Thoracic aorta (tissue), 2 donors: ENCODE measurements at places on chromosomes 7 and 10. TPM values are rescaled to one million over a fixed set of nuclear protein-coding genes. Genes with fewer than 3 reads are reported as not detected.

The COBL gene
- total RNA-seq, result 1.6 TPM

The SLC26A5 gene
- not detected for total RNA-seq

The NDUFA5 gene
- 23.8 TPM for total RNA-seq

The BUB3 gene
- total RNA-seq, result 64.2 TPM

The NCF1 gene
- total RNA-seq, result 3.3 TPM

The UNCX gene
- not detected for total RNA-seq

The SLC13A4 gene
- 2.1 TPM for total RNA-seq

The HTR5A gene
- total RNA-seq, result not detected

The SFTPA1 gene
- not detected for total RNA-seq

The ABCC2 gene
- 1.2 TPM for total RNA-seq

The PDE6C gene
- not detected for total RNA-seq

- DNase-seq, result no peak
Measured at GRCh38 chr7:66467887-66468286, 160.8 kb upstream of the KCTD7 start.

DNA sequence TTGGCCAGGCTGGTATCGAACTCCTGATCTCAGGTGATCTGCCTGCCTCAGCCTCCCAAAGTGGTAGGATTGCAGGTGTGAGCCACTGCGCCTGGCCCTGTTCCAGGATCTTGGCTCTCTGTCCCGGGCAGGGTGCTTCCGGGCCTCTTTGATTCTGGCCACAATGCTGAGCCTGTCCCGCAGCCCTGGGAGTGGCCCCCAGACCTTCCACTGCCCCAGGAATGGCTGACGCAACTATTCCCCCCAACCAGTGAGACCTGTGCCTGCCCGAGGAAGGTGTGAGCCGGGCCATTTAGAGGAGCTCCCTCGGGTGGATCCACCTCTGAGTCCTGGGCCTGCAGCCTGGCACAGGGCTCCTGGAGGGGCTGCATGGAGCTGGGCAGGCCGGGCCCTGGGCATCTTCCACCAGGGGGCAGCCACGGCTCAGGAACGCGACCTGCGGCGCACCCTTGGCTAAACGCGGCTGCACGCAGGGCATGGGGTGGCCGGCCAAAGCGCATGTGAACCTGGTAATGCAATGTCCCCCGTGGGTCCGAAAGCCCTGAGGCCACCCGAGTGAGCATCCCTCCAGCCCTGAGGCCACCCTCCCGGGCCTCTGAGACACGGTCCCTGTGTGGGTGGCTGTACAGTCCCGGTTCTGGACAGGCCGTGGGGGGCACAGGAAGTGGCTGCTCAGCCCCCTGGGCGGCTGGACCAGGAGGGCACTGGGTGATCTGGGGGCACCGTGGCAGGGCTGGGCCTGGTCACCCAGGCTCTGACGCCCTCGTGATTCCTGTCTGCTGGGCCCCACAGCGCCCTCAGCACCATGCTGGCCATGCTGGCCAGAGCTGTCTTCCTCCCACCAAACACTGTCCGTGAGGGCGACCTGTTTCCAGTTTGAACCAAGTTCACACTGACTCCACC is 24.8 kb downstream of the GRIFIN start:
- peak; percentile 32 for DNase-seq

GRCh38 chr7:129103561-129104324 is 40.8 kb upstream of the TSPAN33 start:
- no peak for DNase-seq

DNA sequence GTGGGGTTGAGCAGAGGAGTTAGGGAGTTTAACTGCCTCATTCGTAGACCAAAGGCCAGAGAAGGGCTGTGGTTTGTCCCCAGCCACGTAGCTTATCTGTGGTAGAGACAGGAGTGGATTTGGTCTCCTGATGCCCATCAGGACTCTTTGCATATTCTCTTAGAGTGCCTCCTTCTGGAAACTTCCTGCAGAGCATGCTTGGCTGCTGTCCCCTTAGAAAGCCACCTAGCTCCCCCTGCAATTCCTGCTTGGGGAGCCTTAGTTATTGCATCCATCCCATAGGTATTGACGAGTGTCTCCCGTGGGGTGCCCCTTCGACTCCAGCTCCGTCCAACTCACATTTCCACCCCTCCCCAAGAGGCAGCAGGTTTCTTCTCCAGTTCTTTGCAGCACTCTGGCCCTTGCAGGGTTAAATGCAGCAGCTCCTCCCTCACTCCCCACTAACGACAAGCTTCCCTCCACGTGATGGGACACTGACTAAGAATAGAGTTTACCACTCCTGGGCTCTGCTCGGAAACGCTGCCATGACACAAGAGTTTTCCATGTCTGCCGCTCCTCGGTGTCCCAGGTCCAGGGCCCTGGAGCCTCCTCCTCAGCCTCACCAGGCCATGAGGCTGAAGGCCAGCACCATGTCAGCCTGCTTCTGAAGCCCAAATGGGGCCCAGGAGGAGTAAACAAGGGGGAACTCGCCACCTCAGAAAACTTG is 147.8 kb upstream of the UNC5B start:
- DNase-seq, result no peak

DNA sequence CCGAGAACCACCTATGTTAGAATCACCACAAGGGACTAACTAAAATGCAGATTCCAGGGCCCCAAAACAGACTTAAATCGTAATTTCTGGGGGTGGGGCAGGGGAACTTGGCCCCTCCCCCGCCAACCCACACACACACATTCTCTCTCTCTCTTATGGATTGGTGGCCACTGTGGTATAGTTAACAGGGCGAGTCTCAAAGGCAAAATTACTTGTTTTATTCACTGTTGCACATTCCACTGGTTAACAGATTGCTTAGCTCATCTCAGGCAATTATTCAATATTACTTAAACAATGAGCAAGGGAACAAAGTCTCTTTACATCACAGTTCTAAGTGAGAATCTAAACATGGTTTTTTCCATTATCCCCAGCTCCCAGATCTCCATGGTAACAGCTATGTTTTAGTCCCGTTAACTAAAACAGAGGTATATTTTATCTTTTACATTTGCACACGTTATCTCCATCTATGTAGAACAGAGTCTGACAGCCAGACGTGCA is 38.5 kb downstream of the IGF2BP3 start:
- DNase-seq, result no peak

DNA sequence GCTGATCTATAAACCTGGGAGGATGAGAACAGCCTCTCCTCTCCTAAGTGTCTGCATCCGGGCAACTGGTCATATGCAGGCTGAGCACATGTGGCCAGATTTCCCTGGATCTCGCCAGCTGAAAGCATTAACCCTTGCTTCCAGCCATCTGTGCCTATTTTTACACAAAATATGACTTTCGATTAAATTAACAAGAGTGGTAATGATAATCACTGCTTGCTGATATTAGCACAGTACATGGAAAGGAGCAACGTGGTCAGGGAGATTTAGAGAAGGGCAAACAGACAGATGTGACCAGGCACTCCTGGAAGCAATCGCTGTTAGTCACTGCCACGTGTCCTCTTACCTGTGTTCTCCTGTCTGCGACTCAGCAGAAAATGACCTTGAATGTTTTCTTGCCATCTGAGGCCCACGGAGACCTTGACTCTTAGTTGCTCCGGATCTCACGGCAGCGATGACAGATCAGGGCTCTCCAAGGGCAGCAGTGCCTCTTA is 59.5 kb upstream of the NPTX2 start:
- no peak for DNase-seq

- DNase-seq, result peak; percentile 6
Measured at GRCh38 chr10:123800289-123800688, 91.3 kb downstream of the CPXM2 start.

DNA sequence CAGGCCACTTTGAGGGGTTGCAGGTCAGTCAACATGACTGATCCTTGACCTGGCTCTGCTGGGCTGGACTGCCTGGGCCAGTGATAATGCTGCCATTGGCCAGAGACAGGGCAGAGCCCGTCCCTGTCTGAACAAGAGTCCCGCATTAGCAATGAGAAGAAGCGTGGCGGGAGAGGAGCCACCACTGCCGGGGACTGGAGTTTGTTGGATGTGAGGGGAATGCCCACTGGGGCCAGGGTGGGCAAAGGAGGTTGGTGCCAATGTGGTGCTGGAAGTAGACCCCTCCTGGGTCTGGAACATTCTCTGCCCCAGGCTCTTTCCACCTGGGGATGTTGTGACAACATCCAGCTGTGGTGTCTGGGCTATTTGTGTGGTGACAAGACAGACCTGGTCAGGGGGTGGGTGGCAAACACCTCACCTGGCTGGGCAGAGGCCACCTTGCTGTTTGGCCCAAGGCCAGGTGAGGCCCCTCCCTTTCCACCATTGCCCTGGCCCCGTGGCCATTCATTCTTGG is 7.6 kb downstream of the SAP25 start:
- DNase-seq, result no peak

- no peak for DNase-seq
Measured at GRCh38 chr10:44011603-44011981, 362.9 kb upstream of the ZNF32 start.

- no peak for DNase-seq
Measured at GRCh38 chr10:130769146-130770017, 542.1 kb downstream of the TCERG1L start.

GRCh38 chr10:1370298-1370697 is 314.1 kb downstream of the WDR37 start:
- no peak for DNase-seq

DNA sequence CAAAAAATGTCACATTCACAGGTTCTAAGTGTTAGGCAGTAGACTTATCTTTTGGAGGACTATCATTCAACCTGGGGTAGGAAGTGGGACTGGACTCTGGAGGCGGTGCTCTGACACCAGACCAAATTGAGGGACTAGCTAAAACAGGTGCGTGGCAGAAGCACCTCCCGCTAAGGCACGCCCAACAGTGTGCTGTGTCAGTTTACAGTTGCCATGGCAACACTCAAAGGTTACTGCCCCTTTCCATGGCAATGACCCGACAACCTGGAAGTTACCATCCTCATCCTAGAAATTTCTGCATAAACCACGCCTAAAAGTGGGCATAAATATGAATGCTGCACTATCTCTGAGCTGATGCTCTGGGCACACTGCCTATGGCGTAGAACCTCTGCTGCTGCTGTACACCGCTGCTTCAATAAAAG is 14.0 kb upstream of the BLNK start:
- no peak for DNase-seq

GRCh38 chr7:127905491-127906330 is 125.5 kb downstream of the LRRC4 start:
- no peak for DNase-seq

GRCh38 chr7:2645274-2645868 is 13.6 kb downstream of the TTYH3 start:
- no peak for DNase-seq

DNA sequence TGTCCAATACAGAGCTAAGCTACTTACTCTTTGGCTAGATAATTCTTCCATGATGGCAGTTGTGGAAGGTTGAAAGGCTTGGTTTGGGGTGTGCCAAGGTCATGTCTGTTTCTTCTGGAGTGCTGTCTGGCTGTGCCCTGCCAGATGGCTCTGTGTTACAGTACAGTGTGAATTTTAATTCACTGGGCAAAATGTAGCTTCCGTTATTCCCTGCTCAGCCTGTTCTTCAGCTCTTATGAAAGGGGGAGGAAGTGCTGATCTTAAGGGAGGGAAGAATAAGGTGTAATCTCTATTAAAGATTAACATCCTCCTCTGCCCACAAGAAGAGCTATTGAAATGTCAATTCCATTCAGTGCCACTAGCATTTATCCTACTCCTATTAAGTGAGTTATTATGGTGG is 52.2 kb downstream of the SND1 start:
- DNase-seq, result no peak

GRCh38 chr10:47406870-47407691 is 23.0 kb upstream of the ZNF488 start:
- no peak for DNase-seq

GRCh38 chr10:42850931-42851330 is 68.3 kb downstream of the BMS1 start:
- DNase-seq, result no peak

- no peak for DNase-seq
Measured at GRCh38 chr10:128064970-128065580, 61.1 kb downstream of the MKI67 start.

- DNase-seq, result no peak
Measured at GRCh38 chr7:71627651-71628050, 495.7 kb downstream of the GALNT17 start.

DNA sequence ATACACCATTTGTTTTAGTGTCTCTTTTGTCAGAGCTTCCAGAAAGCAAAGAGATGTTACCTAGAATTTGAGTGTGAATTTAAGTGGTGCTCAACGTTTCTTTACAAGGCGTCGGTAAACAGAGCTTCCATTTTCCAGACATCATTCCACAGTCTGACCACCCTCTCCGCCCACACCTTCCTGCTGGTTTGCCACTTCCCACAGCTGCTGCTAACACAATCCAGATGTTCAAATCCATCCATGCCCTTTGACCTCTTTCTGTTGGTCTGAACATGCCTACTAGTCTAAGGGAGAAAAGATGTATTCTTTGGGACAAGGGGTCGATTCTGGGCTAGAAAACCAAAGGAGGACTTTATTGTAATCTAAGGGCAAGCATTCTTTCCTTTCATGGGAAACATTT is 86.1 kb downstream of the FAM107B start:
- no peak for DNase-seq

DNA sequence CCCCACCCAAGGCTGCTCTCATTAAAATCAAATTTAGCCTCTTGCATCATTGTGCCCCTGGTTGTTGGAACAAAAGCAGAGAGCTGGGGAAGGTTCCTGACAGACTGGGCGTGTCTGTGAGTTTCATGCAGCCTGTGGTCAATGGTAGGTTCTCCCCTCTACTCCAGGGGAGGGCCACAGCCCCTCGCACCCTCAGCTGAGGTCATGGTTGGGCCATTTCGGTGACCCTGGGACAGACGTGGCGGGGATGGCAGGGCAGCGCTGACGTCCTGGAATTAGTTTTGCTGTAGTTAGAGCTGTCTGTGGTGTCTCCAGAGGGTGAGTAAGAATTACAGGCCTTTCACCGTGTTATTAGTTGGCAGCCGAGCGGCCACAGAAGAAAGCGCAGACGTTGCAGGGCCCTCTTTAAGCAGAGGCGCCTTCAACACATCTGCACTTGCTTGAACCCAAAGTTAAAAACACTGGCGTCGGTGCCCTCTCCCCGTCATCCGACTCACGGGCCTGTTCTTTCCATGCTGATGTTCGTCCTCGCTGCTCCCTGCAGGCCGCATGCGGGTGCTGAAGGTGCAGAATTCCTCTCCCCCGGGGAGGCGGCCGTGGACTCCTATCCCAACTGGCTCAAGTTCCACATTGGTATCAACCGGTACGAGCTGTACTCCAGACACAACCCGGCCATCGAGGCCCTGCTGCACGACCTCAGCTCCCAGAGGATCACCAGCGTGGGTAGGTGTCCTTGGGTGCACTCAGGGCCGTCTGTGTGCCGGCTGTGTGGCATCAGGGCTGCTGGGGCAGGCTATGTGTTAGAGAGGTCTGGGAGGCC is 2.8 kb downstream of the FAM20C start:
- no peak for DNase-seq

GRCh38 chr10:97220355-97220754 is 34.6 kb upstream of the SLIT1 start:
- DNase-seq, result no peak

GRCh38 chr10:28627102-28627501 is 50.2 kb upstream of the BAMBI start:
- no peak for DNase-seq

GRCh38 chr7:111076205-111076604 is 14.7 kb upstream of the LRRN3 start:
- DNase-seq, result no peak

- DNase-seq, result no peak
Measured at GRCh38 chr10:26650406-26650805, 47.1 kb upstream of the PDSS1 start.
